IMR-90 (cell line): ENCODE measurements at places on chromosomes 3 and 15.

- no peak for DNase-seq
Observed at GRCh38 chr3:150607267-150608065, 4.3 kb downstream of the SELENOT start.

- peak; percentile 83 for DNase-seq
Observed at GRCh38 chr15:38864827-38865581, 300.4 kb upstream of the RASGRP1 start.

- no peak for DNase-seq
Observed at GRCh38 chr3:84962415-84962814, 3.6 kb downstream of the CADM2 start.

DNA sequence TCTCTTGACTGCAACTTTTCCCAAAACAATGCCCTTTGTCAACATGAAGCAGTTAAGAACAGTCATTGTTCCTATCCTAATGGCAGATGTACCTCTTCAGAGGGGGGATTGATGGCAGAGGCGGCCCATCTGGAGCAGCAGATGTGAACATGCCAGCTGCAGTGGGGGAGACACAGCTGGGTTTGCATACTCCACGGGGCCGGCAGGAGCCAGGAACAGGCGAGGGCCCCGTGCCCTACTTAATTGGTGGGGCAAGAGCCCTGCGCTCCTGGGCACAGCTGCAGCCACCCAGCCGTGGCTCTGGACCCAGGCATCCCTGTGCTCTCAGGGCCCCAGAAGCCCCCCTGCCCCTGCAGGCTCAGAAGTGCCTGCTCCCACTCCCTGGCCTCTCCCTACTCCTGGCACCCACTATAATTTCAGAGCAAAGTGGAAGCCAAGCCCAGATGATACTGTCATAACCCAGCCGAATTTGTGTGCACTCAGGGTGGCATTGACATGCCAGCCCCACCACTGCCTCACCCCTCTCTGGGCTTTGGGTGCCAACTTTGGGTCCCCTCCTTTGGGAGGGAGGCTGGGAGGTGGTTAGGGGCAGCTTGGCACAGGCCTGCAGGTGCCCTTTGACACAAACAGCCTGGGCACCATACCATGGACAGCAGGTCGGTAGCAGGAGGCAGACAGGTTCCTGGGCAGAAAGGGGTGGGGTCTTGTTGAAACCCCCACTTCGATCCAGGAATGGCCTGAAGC lies 34.6 kb downstream of the ROPN1B start:
- DNase-seq, result no peak

DNA sequence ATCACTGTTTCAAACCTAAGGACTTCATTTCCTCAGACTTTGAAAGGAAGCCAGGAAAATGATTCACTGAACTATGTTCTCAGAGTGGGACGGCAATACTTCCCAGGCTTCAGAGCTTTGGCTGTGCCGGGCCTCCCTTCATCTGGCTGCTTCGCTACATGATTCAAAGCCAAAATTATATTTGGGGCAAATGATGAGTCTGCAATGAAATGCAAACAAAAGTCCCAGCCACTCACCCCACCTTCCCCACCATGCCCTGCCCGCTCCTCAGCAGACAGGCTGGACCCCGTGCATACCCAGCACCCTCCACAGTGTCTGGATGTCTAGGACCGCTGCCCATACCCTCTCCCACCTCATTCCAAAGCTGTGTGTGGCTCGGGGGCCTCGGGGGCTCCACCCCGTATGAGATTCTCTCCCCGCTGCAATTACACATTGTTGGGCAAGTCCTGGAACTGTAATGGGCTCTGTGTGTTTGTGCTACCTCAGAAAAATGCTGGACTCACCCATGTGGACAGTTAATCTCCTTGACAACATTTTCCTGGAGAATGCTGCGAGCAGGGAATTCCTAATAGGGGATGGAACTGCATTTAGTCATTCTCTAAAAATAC lies 32.2 kb downstream of the ATP10A start:
- DNase-seq, result peak; percentile 98

DNA sequence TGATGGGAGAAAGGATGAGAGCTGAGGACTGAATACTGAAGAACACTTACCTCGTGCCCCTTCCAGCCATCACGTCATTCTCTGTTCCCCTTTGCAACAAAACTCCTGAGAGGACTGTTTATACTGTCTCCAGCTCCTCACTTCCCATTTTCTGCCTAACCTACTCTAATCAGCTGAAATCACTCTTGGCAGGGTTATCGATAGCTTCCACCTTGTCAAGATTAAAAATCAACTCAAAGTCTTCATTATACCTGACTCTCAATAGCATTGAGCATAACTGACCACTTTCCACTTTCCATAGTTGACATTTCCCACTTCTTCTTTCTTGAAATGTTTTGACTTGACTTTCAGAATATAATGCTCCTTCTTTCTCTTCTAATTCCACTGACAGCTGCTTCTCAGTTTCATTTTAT lies 4.3 kb downstream of the BTBD1 start:
- DNase-seq, result no peak

DNA sequence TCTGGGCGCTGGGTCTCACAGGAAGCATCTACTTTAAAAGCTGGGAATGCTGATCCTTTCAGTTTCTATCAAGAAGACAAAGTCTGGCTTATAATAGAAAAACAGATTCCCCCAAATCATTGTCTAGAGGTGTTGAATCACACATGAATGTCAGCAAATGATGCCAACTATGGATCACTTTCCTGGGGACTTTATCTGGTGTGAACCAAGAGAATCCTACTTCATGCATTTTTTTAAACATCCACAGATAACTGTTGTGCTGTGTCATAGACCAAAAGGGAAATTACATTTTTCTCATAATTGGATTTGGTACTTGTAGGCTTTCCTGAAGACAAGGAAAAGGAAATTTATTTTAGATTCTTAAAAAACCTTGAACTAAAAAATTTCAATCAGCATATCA lies 132.7 kb downstream of the CD47 start:
- no peak for DNase-seq

- no peak for DNase-seq
Observed at GRCh38 chr15:47975427-47975826, 145.4 kb upstream of the SLC24A5 start.

- peak; percentile 11 for DNase-seq
Observed at GRCh38 chr3:182979103-182979673, 1.1 kb downstream of the DCUN1D1 start.

DNA sequence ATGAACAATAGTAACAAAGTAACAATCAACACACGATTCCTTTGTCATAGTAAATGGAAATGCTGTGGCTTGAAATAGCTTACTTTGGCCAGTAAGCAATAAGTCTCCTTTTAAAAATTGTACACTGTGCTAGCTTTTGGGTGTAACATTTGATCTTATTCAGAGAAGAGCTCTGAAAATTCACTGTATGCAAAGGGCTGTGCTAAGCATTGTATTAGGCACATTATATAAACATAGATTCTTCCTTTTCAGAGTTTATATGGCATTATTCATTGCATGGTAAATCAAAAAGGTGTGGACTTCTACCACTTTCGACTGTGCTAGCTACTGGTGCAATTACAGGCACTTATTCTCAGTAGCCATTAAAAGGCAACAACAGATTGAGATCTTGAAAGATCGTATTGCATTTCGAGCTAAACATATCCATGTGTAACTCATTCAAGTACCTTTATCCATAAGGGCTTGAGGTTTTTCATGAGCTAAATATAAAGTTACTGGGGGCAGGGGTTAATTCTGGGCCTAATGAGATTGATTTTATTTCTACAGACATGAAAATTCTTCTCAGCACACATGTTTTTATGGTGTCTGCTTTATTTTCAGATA lies 246.8 kb downstream of the NR1D2 start:
- no peak for DNase-seq

- no peak for DNase-seq
Observed at GRCh38 chr3:127392156-127392490, 104.3 kb upstream of the PRR20G start.

GRCh38 chr15:46266661-46267060 lies 631.8 kb downstream of the SQOR start:
- DNase-seq, result no peak

GRCh38 chr3:174960898-174961297 lies 101.8 kb downstream of the NAALADL2 start:
- no peak for DNase-seq

GRCh38 chr3:8456412-8456811 lies 45.2 kb upstream of the LMCD1 start:
- no peak for DNase-seq

GRCh38 chr3:168003911-168004310 lies 91.8 kb downstream of the GOLIM4 start:
- no peak for DNase-seq

GRCh38 chr3:122782804-122783203 lies 10.8 kb downstream of the HSPBAP1 start:
- no peak for DNase-seq

GRCh38 chr15:80638553-80639167 lies 56.5 kb upstream of the ABHD17C start:
- peak; percentile 17 for DNase-seq

DNA sequence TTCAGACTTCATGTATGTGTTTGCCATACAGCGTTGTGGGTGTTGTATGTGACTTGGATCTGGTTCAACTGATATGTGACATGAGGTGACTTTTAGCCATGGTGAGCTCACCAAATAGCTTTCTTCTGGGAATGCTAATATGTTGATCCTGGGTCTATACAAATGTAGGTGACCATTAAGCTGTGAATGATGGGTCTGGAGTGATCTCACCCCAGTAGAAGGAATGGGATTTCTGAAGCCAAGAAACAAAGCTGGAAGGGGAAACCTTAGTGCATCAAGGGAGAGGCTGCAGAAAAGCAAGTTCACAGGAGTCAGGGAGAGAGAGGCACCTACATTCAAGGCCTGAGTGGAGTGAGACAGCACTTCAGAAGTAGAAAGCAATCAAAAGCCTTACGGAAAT lies 421.0 kb upstream of the THRB start:
- DNase-seq, result no peak

DNA sequence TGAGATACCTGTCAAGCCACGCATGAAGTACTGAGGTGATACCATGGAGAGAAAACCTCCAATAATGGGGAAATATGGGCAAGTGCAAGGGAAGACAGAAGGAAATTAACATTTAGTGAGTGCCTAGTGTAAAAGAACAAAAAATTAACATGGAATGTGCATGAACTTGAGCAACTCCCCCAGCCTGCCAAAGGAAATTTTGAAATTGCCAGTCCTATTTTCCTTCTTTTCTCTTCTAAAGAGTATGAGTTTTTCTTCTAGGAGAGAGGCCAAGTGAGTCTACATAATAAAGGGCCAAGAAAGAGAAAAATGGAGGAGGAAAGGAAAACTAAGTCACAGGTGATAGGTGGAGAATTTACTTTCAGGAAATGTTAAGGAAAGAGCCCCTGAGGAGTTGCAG lies 602.4 kb upstream of the MDFIC2 start:
- DNase-seq, result no peak

- peak; percentile 78 for DNase-seq
Observed at GRCh38 chr3:25592510-25592968, 72.2 kb downstream of the TOP2B start.

- DNase-seq, result no peak
Observed at GRCh38 chr3:129428007-129428375, 445 bp downstream of the EFCAB12 start.

- peak; percentile 97 for DNase-seq
Observed at GRCh38 chr3:180989291-180990163, at the start of gene DNAJC19. TSS of gene DNAJC19 (minus strand) at chr3:180989736. CDS start at chr3:180989602, 134 bp downstream.

- no peak for DNase-seq
Observed at GRCh38 chr3:24120434-24120833, 175.3 kb downstream of the NR1D2 start.

DNA sequence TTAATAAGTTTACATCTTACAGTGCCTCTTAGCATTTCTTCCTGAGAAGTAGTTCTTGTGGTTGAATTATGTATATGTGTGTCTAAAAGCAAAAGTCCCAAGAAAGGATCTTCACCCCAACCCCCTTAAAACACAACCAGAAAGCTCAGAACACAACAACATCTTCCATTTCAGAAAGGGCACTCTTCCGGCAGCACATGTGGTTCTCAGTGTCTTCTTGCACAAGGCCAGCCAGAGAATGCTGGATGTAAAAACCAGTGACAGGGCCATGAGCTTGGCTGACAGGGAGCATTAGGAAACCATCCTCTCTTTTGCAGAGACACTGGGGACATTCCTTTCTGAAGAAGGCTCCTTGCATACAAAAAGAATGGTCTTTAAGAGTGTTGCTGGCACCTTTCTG lies 45.0 kb downstream of the EEFSEC start:
- DNase-seq, result no peak

GRCh38 chr3:50608278-50608677 lies 3.3 kb downstream of the CISH start:
- no peak for DNase-seq

DNA sequence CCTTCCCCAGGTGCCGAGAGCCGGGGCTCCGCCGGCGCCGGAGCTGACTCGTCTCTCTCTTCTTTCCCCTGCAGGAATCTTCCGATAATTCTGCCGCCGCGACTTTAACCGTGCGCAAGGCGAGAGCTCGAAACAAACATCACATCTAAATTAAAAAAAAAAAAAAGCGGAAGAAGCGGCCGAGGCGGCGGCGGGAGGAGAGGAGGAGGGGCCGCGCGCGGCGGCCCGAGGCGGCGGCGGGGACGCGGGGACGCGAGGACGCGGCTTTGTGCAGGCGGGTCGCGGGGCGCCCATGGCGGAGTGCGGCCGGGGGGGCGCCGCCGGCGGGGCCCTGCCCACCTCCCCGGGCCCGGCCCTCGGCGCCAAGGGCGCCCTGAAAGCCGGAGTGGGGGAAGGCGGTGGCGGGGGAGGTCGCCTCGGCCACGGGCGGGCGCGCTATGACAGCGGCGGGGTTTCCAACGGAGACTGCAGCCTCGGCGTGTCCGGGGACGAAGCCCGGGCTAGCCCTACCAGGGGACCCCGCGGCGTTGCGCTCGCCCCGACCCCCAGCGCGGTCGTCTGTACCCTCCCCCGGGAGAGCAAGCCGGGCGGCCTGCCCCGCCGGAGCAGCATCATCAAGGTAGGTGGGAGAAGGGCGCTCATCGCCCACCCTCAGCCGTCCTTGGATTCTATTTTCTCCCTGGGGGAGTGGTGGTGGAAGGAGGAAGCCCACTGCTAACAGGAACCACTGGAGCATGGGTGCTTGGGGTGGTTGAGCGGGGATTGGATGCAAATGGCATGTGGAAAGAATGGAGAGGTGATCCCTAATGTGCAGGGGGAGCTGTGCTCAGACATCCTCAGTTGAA lies at the start of gene PLCL2:
Gene PLCL2 (plus strand): TSS at position 208 of the 845 bp plus-strand sequence. CDS start 85 bp downstream, at position 293.
- peak; percentile 21 for DNase-seq

GRCh38 chr15:98596885-98597392 lies 51.4 kb upstream of the IGF1R start:
- DNase-seq, result no peak

GRCh38 chr15:70132139-70132538 lies 34.4 kb upstream of the TLE3 start:
- peak; percentile 36 for DNase-seq
